ENCODE measurements at places on chromosomes 1 and 21. TPM values are rescaled to one million over a fixed set of nuclear protein-coding genes. Genes with fewer than 3 reads are reported as not detected.

Gene OR14K1
- not detected for polyA plus RNA-seq

Gene EPHA2
- 5.6 TPM for polyA plus RNA-seq

Gene LRRC8C
- polyA plus RNA-seq: 3.2 TPM

Gene CA14
- polyA plus RNA-seq: 22.2 TPM

DNA sequence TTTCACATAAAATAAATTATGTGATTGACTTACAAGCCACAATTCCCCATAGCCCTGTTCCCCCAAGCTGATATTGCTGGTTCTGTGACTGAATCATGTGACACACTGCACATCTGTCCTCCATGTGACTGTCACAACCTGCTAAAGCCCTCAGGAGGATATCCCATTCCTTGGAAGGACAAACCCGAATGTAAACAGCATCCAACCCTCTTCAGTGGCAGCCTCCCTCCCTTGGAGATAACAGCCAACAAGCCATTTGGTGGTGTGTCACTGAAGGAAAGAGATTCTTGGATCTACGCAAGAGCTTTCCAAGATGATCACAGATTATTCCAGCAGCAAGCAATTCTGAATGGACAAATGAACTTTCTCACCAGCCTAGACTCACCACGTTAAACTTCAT, 153.9 kb upstream of the TIAM1 start:
- no peak overlapping the region for H3K27ac ChIP-seq
- H3K4me3 ChIP-seq: no peak overlapping the region
- H3K36me3 ChIP-seq: no peaks in the 10 kb centered on the region

- no peak overlapping the region for H3K27ac ChIP-seq
- H3K4me3 ChIP-seq: no peak overlapping the region
- no peaks in the 10 kb centered on the region for H3K27me3 ChIP-seq
- DNase-seq: peak; percentile 48
Observed at GRCh38 chr1:8671306-8671917, 146.0 kb downstream of the RERE start.

All from heart left ventricle (tissue), 16 donors.